Inflammatory macrophage treated with lipopolysaccharide for 1 hour (primary cell): ENCODE measurements at places on chromosomes 4 and X.

DNA sequence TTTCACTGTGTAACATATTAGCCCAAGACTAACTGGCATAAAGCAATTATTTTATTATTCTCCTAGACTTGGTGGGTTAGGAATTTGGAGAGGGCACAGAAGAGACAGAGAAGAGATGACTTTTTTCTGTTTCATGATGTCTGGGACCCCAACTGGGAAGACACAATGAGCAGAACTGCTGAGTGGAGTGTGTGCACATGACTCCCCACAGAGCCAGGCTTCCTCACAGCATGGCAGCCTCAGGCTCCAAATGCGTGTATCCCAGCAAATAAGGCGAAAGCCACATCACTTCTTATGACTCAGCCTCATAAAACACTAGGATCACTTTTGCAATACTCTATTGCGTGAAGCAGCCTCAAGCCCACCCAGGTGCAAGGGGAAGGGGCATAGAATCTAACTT, 68.4 kb downstream of the MFAP3L start:
- no peak for DNase-seq

DNA sequence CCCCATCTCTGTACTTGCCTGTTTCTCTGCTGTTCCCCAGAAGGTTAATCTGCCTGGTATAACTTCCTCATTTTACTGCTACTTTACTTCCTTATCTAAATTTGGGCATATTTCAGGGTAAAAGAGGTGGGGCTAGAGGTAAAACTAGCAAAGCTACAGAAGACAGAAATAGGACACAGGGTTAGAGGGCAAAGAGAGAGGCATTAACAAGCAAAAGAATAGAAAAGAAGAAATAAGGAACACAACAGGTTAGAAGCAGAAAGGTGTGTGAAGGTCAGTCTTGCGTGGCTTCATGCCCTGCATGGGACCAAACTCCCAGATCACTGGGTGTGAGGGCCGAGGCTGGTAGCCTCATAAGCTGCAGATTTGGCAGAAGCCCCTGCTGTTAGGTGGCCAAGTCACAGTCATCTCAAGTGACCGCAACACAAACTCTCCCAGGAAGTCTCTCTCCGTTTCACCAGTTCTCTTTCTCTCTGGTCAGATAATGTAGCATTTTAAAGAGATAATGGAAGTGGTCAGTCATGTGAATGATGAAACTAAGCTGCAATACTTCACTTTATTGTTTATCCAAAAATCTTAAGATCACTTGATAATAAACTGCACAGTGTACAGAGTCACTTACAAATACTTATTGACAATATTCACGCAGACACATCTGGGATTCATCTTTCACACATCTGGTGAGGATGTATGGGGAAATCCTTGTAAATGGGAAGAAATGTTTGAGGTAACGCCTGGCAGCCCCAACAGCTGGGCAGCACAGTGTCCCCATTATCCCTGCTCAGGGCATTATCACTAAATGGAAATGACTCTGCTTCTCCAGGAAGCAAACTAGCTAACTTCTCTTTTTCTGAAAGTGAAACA, 16.4 kb downstream of the TMEM154 start:
- peak; percentile 47 for DNase-seq

- DNase-seq: no peak
Measured at GRCh38 chrX:101602077-101602476, 15.7 kb downstream of the ARMCX6 start.

DNA sequence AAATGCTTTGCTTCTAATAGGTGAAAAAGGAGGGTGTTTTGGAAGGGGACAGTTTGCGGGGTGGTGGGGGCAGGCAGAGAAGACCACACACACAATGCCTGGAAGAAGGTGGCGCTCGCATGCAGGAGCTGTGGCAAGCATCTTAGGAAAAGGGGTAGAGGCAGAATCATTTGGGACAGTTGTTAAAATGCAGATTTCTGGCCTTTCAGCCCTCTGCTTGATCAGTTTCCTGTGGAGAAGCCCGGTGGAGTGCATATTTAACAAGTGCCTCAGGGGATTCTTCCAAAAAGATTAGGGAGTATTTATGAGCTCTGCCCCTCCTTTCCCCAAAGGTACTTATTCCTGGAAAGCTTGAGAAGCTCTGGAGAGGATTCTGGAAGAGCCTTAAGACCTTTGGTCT, 4.8 kb downstream of the NOCT start:
- no peak for DNase-seq

DNA sequence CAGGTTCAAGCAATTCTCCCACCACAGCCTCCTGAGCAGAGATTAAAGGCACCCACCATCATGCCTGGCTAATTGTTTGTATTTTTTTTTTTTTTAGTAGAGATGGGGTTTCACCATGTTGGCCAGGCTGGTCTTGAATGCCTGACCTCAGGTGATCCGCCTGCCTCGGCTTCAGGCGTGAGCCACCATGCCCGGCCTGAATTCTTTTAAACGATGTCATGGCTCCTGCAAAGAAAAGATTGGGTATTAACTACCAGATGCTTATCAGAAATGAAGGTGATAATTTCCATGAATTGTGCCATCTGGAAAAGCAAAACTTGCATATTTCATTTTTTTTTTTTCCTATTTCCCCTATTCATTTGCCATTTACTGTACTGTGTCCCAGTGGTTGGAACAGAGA, 195.7 kb upstream of the IGFBP7 start:
- no peak for DNase-seq

DNA sequence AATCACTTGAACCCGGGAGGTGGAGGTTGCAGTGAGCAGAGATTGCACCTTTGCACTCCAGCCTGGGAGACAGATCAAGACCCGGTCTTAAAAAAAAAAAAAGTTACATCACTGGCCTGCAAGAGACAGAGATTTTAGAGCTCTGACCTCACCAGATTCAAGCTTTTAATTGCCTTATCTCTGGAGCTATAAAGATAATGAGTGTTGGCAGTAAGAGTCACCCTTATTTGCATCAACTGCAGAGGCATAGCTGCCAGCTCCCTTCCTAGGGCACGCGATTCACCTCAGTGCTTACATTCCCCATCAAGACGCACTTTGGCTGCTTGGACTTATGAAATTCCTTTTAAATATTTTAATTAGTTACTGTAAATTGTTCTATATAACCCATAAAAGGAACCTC, 12.5 kb upstream of the SPATA4 start:
- DNase-seq: no peak
